ENCODE measurements at places on chromosomes 12 and 14. TPM values are rescaled to one million over a fixed set of nuclear protein-coding genes. Genes with fewer than 3 reads are reported as not detected.
A peak's percentile ranks its signal among the peaks of the same experiment; 100 is the strongest.

GRCh38 chr12:49161092-49161795 is 27.6 kb downstream of the TUBA1A start:
- no peaks in the 10 kb centered on the region for H3K4me1 ChIP-seq
- DNase-seq, result no peak
- no peaks in the 10 kb centered on the region for H3K27me3 ChIP-seq
- no peaks in the 10 kb centered on the region for H3K36me3 ChIP-seq
- no peak overlapping the region for H3K27ac ChIP-seq

DNA sequence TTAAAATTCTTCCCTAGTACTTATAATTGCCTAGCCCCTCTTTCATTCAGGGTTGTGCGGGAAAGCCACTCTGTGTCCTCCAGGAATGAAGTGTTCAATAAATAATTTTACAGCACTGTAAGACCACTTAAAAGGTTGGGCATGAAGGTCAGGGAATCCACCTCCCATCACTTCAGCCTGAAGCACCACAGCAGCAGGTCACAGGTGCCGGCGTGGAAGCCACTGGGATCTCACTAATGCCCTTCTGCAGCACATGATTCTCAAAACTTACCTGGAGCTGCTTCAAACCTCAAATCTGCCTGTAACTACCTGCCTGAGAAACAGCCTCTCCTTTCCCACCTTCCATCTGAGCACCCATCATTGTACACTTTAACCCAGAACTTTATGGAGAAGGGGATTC is 159.5 kb downstream of the ANO4 start:
- no peaks in the 10 kb centered on the region for H3K27me3 ChIP-seq
- H3K36me3 ChIP-seq, result no peaks in the 10 kb centered on the region
- no peak for DNase-seq

DNA sequence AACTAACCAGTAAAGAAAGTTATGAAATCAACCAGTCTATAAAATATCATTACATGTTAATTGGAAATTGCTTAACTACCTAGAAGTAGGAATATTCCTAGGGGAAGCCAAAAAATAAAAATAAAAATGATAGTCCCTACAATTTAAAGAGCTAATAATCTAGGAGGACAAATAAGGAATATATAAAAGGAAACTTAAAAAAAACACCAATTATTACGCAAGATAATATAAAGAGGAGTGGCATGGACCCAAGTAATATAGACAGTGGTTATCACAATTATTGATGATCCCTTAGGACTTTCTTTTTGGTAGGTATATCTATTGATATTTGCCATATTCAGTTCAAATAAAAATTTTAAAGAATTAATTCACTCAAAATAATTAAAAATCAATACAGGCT is 498.7 kb downstream of the SOX5 start:
- no peak for DNase-seq
- no peak overlapping the region for H3K4me3 ChIP-seq
- H3K36me3 ChIP-seq, result no peaks in the 10 kb centered on the region
- no peaks in the 10 kb centered on the region for H3K4me1 ChIP-seq
- H3K27me3 ChIP-seq, result no peaks in the 10 kb centered on the region
- H3K27ac ChIP-seq, result no peak overlapping the region

DNA sequence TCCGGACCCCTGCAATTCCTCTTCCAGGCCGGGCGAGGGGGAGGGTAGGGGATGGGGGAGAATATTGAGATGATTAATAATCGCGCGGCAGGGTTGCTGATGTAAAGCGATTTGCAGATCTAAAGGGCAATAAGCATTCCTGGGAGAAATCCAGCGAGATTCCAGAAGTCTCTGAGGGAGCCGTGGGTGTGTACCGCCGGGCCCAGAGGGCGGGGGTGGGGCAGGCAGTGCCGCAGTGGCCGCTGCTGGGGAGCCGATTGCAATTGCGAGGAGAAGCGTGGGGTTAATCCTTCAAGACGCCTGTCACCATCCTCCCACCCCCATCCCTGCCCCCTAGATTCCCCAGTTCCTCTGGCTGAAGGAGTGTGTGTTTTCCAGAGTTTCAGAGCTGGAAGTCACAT is 16.4 kb downstream of the FOS start:
- peak overlapping the region; percentile 71 for H3K27ac ChIP-seq
- DNase-seq, result peak; percentile 75
- H3K4me1 ChIP-seq, result peaks cover 26% of the 10 kb centered on the region
- peaks cover 7% of the 10 kb centered on the region for H3K36me3 ChIP-seq
- H3K27me3 ChIP-seq, result no peaks in the 10 kb centered on the region

Gene RNASE7
- total RNA-seq, result 11.8 TPM

- peak overlapping the region; percentile 84 for H3K4me3 ChIP-seq
- peak overlapping the region; percentile 82 for H3K27ac ChIP-seq
- no peaks in the 10 kb centered on the region for H3K27me3 ChIP-seq
Measured at GRCh38 chr12:123232472-123232806, 502 bp downstream of the MPHOSPH9 start.

GRCh38 chr12:24742378-24742777 is 206.5 kb downstream of the BCAT1 start:
- H3K4me3 ChIP-seq, result no peak overlapping the region
- H3K36me3 ChIP-seq, result no peaks in the 10 kb centered on the region
- H3K27me3 ChIP-seq, result no peaks in the 10 kb centered on the region
- no peak overlapping the region for H3K27ac ChIP-seq
- DNase-seq, result no peak
- no peaks in the 10 kb centered on the region for H3K4me1 ChIP-seq

DNA sequence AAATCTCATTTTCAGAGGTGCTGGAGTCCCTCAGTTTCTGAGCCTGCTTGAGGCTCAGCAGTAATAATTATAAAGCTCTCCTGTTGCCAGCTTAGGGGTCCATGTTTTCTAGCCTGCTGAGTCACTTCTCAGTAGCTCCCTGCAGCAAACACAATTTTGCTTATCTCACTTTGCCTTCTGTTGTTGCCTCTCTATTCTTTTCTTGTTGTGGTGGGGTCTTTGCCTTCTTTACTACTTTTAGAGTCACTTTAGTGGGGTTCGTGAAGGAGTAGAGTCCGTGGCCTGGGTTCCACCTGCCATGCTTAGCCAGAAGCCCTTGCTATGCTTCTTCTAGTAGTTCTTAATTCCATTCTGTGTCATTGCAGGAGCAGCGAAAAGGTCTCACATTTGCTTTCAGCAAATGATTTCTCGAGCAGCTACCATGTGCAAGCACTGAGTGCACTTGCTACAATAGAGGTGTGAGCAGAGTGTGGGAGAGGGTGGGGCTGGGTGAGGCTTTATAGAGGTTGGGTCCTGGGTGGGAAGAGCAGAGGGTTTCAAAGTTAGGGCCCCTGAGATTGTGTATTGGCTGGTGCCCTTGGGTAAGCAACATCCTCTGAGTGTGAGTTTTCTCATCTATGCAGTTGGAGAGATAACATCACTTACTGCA is 114.3 kb downstream of the ADCK1 start:
- no peaks in the 10 kb centered on the region for H3K4me1 ChIP-seq
- H3K27ac ChIP-seq, result no peak overlapping the region
- no peak for DNase-seq
- peaks cover 3% of the 10 kb centered on the region for H3K36me3 ChIP-seq
- H3K4me3 ChIP-seq, result no peak overlapping the region

- DNase-seq, result no peak
- H3K27me3 ChIP-seq, result no peaks in the 10 kb centered on the region
- H3K27ac ChIP-seq, result no peak overlapping the region
Measured at GRCh38 chr14:73471582-73472184, 13.3 kb upstream of the NUMB start.

DNA sequence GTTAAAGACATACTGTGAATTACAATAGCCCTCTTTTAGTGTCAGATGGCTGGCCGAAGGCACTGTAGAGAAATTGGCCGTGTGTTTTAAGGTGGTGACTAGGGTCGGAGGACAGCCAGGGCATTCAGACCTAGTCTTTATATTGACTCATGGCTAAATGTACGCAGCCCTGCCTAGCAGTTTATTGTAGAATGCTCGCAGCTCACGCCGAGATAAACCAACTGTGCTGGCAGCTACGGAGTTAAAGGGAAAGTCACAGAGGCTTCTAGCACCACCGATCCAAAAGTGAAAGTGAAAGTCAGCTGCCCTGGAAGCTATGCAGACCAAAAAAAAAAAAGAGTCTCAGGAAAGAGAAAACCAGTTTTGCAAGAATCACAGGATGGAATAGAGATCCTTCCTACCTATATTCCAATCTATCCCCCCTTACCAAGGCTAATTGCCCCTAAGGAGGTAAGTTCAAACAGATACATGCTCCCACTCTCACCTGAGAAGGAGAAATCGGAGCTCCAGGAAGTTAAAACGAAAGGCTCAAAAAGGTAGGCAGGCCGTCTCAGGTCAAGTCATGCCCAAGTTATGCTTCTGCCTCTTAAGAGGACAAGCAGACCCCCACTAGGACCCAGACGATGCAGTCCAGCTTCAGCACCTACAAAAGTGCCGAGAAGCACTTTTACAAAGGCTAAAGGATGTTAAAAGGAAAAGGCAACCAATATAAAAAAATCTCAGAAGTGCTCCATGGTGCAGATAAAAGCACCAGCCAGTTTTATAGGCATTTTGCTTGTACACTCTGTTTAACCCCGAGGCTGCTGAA is 24.8 kb downstream of the KLRK1 start:
- no peak overlapping the region for H3K27ac ChIP-seq
- peaks cover 13% of the 10 kb centered on the region for H3K36me3 ChIP-seq
- H3K4me1 ChIP-seq, result peaks cover 22% of the 10 kb centered on the region

Gene HCAR1
- not detected for total RNA-seq

- peaks cover 21% of the 10 kb centered on the region for H3K4me1 ChIP-seq
- H3K4me3 ChIP-seq, result no peak overlapping the region
- no peaks in the 10 kb centered on the region for H3K36me3 ChIP-seq
- peak; percentile 84 for DNase-seq
- H3K27me3 ChIP-seq, result no peaks in the 10 kb centered on the region
Measured at GRCh38 chr12:88207921-88208620, 66.0 kb downstream of the TMTC3 start.

GRCh38 chr12:93090731-93091172 is 161.7 kb upstream of the EEA1 start:
- H3K4me3 ChIP-seq, result no peak overlapping the region
- H3K36me3 ChIP-seq, result no peaks in the 10 kb centered on the region
- DNase-seq, result peak; percentile 72
- H3K4me1 ChIP-seq, result peaks cover 31% of the 10 kb centered on the region

GRCh38 chr12:32604565-32604964 is 74.5 kb upstream of the DNM1L start:
- DNase-seq, result no peak
- no peak overlapping the region for H3K4me3 ChIP-seq
- peaks cover 16% of the 10 kb centered on the region for H3K4me1 ChIP-seq
- peak overlapping the region; percentile 66 for H3K27ac ChIP-seq
- H3K36me3 ChIP-seq, result peaks cover 83% of the 10 kb centered on the region

Gene SMCO2
- total RNA-seq, result 0.37 TPM

GRCh38 chr12:123243671-123244262 is 10.5 kb downstream of the MTRFR start:
- H3K4me3 ChIP-seq, result no peak overlapping the region
- no peak for DNase-seq
- H3K27ac ChIP-seq, result no peak overlapping the region
- H3K27me3 ChIP-seq, result no peaks in the 10 kb centered on the region
- H3K36me3 ChIP-seq, result peaks cover 38% of the 10 kb centered on the region
- H3K4me1 ChIP-seq, result peaks cover 12% of the 10 kb centered on the region

DNA sequence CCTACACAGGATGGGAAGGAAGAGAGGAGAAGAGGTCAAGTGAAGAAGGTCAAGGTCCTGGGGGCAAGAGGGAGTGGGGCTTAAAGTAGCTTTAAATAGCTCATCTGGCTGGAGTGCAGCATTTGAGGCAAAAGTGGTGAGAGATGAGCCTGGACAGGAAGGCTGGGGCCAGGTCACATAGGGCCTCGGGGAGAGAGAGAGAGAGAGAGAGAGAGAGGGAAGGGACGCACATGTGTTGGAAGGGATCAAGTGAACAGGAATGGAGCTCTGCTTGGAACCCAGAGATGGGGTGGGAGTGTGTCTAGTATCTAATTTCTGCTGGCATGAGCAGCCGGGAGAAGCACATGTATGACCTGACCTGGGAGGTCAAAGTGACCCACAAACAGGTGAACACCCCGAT is 407.5 kb downstream of the MED13L start:
- H3K27ac ChIP-seq, result no peak overlapping the region
- DNase-seq, result no peak
- H3K36me3 ChIP-seq, result no peaks in the 10 kb centered on the region
- H3K4me1 ChIP-seq, result no peaks in the 10 kb centered on the region
- H3K27me3 ChIP-seq, result peaks cover 44% of the 10 kb centered on the region

DNA sequence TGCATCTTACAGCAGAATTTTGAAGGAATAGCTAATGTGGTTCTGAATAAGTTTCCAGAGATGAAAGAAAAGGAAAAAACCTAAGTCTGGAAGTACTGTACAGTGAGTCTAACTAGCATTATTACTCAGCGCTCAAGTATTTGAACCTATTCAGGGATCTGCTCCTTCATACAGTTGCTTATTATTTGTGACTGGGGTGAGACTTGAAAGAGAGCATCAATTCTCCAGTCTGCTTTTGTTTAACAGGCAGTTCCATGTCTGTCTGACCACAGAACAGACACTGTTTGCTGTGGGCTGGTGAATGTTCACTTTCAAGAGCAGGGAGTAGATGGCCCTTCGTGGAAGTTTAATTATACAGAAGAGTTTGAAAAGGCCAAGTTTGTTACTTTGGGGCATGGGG is 9.3 kb downstream of the ETV6 start:
- no peak overlapping the region for H3K4me3 ChIP-seq
- no peak for DNase-seq
- no peaks in the 10 kb centered on the region for H3K27me3 ChIP-seq
- H3K4me1 ChIP-seq, result peaks cover 39% of the 10 kb centered on the region

Gene POC1B
- 13.4 TPM for total RNA-seq

Gene KRT73
- not detected for total RNA-seq

GRCh38 chr12:627863-628741 is 35.1 kb downstream of the NINJ2 start:
- no peak overlapping the region for H3K27ac ChIP-seq
- no peak overlapping the region for H3K4me3 ChIP-seq
- no peaks in the 10 kb centered on the region for H3K27me3 ChIP-seq
- DNase-seq, result no peak
- no peaks in the 10 kb centered on the region for H3K36me3 ChIP-seq

GRCh38 chr12:92042791-92043531 is 102.7 kb downstream of the BTG1 start:
- peak overlapping the region; percentile 43 for H3K27ac ChIP-seq
- H3K4me1 ChIP-seq, result peaks cover 25% of the 10 kb centered on the region
- H3K27me3 ChIP-seq, result no peaks in the 10 kb centered on the region
- H3K36me3 ChIP-seq, result no peaks in the 10 kb centered on the region
- no peak overlapping the region for H3K4me3 ChIP-seq
- DNase-seq, result peak; percentile 28

- H3K4me3 ChIP-seq, result no peak overlapping the region
- DNase-seq, result no peak
- H3K27me3 ChIP-seq, result no peaks in the 10 kb centered on the region
- H3K4me1 ChIP-seq, result peaks cover 5% of the 10 kb centered on the region
- peak overlapping the region; percentile 57 for H3K27ac ChIP-seq
Measured at GRCh38 chr12:4555804-4556203, 6.2 kb upstream of the DYRK4 start.

Gene ZFHX2
- total RNA-seq, result 1.8 TPM

Gene MED6
- 60.8 TPM for total RNA-seq

GRCh38 chr14:92951912-92952471 is 29.0 kb downstream of the CHGA start:
- no peak overlapping the region for H3K4me3 ChIP-seq
- H3K27ac ChIP-seq, result no peak overlapping the region
- H3K36me3 ChIP-seq, result peaks cover 62% of the 10 kb centered on the region
- H3K27me3 ChIP-seq, result no peaks in the 10 kb centered on the region
- peaks cover 8% of the 10 kb centered on the region for H3K4me1 ChIP-seq

Gene TNFRSF1A
- 103 TPM for total RNA-seq

Gene SPIC
- not detected for total RNA-seq

Measured in MCF 10A (cell line).